Dorsolateral prefrontal cortex (tissue), 122 donors: ENCODE measurements at places on chromosomes 5 and 9. TPM values are rescaled to one million over a fixed set of nuclear protein-coding genes. Genes with fewer than 3 reads are reported as not detected.

Gene TSLP
- total RNA-seq, result 0.42 TPM

Gene DMRTA1
- total RNA-seq, result 0.28 TPM

Gene SAPCD2
- 4.1 TPM for total RNA-seq

Gene SGCD
- 12.7 TPM for total RNA-seq

GRCh38 chr9:72871685-72872084 lies 81.2 kb downstream of the ALDH1A1 start:
- no peak for DNase-seq

- DNase-seq, result no peak
Observed at GRCh38 chr5:140318792-140319191, 15.9 kb upstream of the PFDN1 start.

DNA sequence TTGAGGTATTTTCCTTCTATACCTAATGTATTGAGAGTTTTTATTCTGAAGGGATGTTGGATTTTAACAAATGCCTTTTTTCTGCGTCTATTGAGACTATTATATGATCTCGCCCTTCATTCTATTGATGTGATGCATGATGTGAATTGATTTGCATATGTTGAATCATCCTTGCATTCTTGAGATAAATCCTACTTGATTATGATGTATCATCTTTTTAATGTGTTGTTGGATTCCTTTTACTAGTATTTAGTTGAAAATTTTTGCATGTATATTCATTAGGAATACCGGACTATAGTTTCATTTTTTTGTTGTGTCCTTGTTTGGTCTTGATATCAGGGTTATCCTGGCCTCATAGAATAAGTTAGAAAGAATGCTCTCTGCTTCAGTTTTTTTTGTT lies 169.7 kb downstream of the NPR3 start:
- no peak for DNase-seq

GRCh38 chr9:5041390-5042115 lies 56.5 kb downstream of the JAK2 start:
- DNase-seq, result no peak

DNA sequence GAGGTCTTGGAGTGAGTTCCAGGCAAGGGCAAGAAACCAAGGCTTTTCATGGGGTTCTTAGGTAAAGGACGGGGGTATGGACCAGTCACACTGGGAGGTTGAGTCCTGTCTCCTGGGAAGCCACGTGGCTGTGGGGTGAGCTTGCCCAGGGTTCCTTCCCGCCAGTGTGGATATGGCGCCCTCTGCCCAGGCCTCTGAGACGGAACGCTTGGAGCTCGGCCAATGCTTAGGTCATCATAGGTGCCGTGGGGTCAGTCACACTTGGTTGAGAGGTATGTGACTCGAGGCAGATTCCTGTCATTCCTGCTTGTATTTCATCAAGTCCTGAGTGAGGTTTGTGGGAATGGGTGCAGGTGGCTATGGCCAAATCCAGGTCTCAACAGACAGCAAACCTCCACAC lies 46.2 kb downstream of the TENT4A start:
- no peak for DNase-seq

GRCh38 chr9:89999534-90000370 lies 394.9 kb downstream of the GADD45G start:
- DNase-seq, result no peak

- no peak for DNase-seq
Observed at GRCh38 chr9:4289411-4290326, 10.2 kb downstream of the GLIS3 start.

- no peak for DNase-seq
Observed at GRCh38 chr9:125428060-125428901, 166.7 kb downstream of the GAPVD1 start.

- DNase-seq, result no peak
Observed at GRCh38 chr9:77819657-77820056, 171.5 kb upstream of the GNA14 start.
